ENCODE measurements at places on chromosomes 1 and 21.

- peak; percentile 6 for DNase-seq
These were observed 49.4 kb downstream of the TENT5C start for GRCh38 chr1:117655220-117655577.

GRCh38 chr1:161199506-161200139 is 769 bp upstream of the ADAMTS4 start:
- peak; percentile 53 for DNase-seq

- DNase-seq = peak; percentile 67
These were observed at the start of gene C1orf115 for GRCh38 chr1:220690140-220691052. C1orf115 (plus strand) TSS chr1:220690363; CDS start chr1:220690403, 40 bp downstream.

DNA sequence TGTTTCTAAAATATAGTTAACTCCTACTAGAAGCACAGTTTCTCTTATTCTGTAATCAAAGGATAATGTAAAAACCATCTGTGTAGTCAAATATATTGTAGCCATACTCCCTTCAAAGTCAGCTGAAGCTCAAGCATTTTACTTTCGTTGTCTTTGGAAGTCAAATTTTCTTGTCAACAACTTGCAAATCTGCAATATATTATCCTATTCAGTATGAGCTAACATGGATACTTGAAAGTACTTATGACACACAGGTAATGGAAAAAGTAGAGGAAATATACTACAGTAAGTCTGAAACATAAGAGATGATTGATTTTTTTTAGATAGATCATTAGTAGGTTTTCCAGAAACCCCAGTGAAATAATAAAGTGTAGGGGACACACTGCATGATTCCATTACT is 121.5 kb downstream of the COL24A1 start:
- DNase-seq = no peak

- DNase-seq = no peak
These were observed 90.4 kb downstream of the ROR1 start for GRCh38 chr1:63864224-63864641.

DNA sequence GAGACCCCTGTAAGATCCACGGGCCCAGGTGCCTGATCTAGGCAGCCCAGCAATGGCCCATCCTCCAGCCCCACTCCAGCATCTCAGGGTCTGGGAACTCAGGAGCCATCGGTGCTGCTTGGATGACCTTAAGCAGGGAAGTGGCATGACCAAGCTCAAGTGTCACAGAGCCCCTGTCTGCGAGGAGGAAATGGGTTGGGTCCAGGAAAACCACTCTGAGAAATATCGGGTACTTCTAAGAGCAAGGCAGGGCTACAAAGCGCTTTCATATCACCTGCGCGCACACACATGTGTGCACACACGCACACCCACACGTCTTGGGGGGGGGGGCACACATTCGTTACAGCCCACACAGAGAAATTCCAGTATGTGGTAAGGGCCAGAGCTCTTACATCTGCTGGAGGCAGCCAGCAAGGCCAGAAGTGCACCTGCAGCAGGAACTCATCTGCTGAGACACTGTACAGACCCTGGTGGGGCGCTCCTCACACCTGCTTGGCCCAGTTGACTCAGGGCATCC is 32.6 kb upstream of the SPOCD1 start:
- DNase-seq = no peak

- no peak for DNase-seq
These were observed 175.1 kb downstream of the FASLG start for GRCh38 chr1:172833954-172834353.

- DNase-seq = no peak
These were observed 202.6 kb downstream of the SLC45A1 start for GRCh38 chr1:8520483-8520966.

GRCh38 chr1:199691540-199691939 is 336.0 kb upstream of the NR5A2 start:
- DNase-seq = no peak

- no peak for DNase-seq
These were observed 144.3 kb downstream of the ZSCAN20 start for GRCh38 chr1:33616780-33617179.

- no peak for DNase-seq
These were observed 158.3 kb downstream of the FGGY start for GRCh38 chr1:59455206-59455605.

GRCh38 chr1:205706601-205707502 is 26.5 kb upstream of the SLC45A3 start:
- DNase-seq = no peak

DNA sequence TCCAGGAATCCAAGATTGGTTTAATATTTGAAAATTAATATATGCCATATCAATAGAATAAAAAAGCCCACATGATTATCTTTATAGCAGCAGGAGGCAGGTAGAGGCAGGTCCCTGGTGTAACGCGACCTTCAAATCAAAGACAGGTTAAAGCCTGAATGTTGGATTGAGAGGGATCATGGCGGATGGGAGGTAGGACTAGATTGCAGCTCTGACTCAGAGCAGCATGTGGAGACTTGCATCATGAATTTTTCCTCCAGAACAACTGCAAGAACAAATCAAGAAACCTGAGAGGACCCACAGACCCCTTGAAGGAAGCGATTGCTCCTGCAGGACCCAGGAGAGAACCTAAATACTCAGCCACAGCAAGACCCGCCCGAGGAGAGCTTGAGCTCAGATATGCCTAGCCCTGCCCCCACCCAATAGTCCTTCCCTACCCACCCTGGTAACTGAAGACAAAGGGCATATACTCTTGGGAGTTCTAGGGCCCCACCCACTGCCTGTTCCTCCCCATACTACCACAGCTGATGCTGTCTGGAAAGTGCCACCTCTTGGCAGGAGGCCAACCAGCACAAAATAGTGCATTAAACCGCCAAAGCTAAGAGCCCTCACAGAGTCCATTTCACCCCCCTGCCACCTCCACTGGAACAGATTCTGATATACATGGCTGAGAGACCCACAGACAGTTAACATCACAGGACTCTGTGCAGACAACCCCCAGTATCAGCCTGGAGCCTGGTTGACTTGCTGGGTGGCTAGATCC is 19.5 kb downstream of the S100B start:
- no peak for DNase-seq

DNA sequence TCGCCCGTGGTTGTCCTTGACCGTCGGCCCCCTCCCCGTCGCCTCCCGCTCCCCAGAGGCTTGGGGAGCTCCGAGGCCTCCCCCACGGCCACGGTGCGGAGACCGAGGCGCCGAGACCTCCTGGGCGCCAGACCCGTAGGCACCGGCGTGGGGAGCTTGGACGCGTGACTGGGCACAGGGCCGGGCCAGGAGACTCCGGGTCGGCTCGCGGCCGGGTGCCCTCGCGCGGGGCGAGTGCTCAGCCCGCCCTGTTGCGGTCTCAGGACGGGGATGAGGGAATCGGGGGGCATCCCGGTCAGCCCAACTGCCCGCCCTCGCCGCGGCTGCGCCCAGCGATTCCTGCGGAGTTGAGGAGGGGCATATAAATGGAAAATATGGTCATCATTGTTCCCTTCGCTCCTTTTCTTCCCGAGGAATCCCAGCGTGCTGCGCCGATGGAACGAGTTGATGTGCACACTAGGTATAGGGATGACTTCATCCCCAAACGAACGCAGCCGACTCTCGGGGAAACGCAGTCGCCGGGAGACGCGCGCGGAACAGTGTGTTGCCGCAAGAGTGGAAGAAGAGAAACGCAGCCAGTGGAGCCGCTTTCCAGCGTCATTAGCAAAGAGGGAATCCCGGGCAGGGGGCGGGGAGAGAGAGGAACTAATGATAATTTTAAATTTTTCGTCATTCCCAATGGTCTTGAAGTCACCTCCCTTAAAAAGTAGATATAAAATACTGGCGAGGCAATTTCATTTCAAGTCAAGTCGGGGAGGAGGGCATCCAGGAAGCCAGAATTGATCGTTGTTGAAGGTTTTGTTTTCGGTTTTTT is 747 bp upstream of the ENAH start:
- peak; percentile 86 for DNase-seq

DNA sequence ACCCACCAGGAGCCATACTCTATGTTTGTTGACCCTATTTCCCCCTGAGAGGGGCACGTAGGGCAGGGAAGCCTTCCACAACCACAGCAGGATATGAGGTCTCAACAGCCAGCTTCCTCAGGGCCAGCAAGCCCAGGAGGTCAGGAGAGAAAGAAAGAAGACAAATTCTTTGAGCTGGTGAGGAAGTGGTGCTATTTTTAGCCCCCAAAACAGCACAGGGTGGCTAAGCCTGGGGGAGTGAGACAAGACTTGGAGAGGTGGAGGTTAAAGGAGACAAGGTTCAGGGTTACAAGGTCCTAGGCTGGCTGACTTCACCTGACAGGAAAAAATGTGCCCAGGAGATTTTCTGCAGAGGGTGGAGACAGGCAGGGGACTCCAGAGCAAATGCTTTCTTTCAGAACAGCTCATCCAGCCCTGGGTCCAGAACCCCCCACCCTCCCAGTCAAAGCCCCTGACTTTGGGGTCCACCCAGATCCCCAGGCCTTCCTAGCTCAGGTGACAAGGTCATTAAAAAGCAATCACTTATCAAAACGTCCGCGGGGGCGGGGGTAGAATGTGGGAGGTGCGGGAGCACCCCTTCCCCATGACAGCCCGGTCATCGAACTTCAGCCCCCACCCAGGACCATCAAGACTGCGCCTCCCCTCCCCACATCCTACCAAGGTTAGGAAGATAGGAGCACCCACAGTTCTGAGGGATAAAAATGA is 1.3 kb downstream of the SV2A start:
- no peak for DNase-seq

DNA sequence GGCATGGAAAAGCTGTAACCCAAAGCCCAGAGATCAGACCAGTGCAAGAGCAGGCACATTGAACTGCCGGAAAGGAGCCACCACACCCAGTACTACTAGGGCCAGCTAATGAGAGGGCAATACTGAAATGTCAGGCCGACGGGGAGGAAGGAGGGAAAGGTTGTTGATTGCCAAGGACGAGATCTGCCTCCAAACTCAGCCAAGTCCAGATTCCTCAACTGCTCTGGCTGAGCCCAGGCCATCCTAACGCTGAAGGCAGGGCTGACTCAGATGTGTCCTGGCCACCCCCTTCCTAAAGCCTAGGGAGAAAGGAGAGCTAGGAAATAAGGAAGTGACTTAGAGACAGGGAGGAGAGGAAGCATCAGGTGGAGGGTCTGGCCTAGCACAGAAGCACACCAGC is 42.1 kb upstream of the IPO9 start:
- no peak for DNase-seq

DNA sequence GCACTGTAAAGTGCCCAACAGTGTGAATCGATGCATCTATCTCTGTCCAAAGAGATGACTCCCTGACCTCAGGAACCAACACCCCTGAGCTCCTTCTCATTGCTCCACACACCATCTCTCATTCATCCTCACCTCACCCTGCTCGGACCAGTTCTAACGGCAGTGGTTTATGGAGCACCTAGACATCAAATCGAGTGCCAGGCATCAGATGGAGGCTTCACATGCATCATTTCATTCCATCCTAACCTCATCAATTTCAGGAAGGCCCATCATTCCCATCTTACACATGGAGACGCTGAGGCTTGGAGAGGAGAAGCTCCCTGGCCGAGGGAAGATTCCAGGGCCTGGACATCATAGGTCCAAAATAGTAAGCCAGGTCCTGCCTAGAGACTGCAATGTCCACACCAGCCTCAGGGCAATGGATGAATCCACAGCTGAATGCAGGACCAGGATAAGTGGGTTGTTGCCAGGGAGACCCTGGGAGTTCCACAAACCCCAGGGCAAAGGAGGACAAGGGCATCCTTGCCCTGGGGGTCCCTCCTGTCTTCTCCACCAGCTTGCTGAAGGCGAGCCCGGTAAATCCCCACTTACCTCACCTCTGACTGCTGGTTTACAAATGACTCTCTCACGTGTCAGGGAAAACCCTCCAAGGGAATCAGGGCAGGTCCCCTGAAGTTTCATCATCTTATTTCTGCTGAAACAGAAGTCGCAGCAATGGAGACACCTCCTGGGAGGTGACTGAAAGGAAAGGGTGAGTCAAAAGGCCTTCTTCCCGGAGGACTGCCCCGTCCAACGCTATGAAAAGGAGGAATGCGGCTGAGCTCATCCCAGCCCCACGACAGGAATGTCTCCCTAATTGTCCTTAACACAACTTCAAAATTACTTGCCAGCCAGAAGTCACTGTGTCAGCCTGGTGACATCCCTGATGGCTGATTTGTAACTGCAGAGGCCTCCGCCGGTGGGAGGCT is 9.0 kb upstream of the IFFO2 start:
- DNase-seq = no peak

DNA sequence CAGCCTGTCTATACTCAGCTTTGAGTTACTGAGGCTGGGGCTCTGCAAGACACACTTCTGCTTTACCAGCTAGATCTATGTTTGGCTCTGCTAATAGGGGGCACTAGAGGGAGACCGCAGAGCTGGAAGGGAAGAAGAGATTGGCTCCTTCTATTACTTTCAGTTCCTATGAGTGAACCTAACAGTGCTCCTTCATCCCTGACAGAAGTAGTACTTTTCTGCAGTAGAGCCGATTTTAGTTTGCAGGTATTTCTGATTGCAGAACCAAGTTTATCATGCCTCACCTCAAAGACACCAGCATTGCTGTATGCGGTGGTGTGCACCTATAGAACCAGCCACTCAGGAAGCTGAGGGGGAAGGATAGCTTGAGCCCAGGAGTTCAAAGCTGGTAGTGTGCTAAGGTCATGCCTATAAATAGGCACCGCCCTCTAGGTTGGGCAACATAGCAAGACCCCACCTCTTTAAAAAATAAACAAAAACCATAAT is 5.7 kb upstream of the ZDHHC18 start:
- no peak for DNase-seq

DNA sequence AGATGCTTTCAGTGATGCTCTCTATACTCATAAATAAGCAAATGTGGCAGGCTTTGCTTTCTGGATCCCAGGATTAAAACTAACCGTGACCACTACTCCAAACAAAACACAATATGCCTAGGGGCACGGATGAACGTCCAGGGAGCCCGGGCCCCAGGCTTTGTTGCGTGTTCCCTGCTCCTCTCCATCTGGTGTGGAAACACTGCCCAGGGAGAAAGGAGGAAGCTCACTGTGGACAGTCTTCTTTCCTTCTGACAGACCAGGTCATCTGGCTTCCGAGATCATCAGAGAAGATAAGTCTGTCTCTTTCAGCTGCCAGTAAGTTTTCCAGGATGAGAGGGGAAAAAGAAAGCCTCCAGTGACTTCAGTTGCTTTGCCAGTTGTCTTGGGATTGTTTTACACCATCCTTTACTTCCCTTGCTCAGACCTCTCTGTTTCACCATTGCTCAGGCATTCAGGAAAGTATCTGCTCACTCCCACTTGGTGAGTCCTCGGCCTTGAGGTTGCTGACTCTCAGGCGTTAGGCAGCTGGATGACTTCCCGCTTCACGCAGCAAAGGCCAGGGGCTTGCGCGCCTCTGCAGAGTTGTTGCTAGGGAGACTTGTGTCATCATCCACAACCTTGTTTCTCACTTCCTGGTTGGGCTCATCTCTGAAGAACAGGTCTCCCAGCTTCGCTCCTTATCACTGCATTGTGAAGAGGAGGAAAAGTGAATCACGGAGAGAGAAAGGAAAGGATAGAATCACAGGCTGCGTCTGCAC is 20.6 kb upstream of the PGD start:
- peak; percentile 52 for DNase-seq

GRCh38 chr1:147585640-147586383 is 44.5 kb downstream of the BCL9 start:
- DNase-seq = no peak

Data from left hindlimb (tissue), 1 donor.